Temporal lobe (tissue), 4 donors: ENCODE measurements at places on chromosomes 2 and 18. TPM values are rescaled to one million over a fixed set of nuclear protein-coding genes. Genes with fewer than 3 reads are reported as not detected.

Gene C18orf54
- total RNA-seq, result 11.8 TPM

Gene RESP18
- 1.2 TPM for total RNA-seq

Gene CABYR
- 13.0 TPM for total RNA-seq

Gene HOXD13
- total RNA-seq, result not detected

Gene MBD5
- total RNA-seq, result 41.3 TPM

Gene HS6ST1
- total RNA-seq, result 48.7 TPM

Gene TCF4
- total RNA-seq, result 487 TPM

Gene LRATD1
- total RNA-seq, result 17.5 TPM

Gene NEURL3
- total RNA-seq, result not detected

Gene MEP1B
- under 0.01 TPM for total RNA-seq

Gene PCARE
- under 0.01 TPM for total RNA-seq

Gene ERMN
- under 0.01 TPM for total RNA-seq

Gene DHRS9
- total RNA-seq, result 0.49 TPM

Gene LAMA3
- 2.5 TPM for total RNA-seq

Gene CNGA3
- total RNA-seq, result 2.5 TPM

Gene MOCOS
- total RNA-seq, result 0.25 TPM

Gene MAL
- not detected for total RNA-seq

Gene SETBP1
- 46.2 TPM for total RNA-seq

Gene LRP2
- 0.49 TPM for total RNA-seq

Gene LRP1B
- total RNA-seq, result 52.1 TPM

Gene DOK6
- 61.5 TPM for total RNA-seq

Gene MRPS5
- 38.6 TPM for total RNA-seq

Gene TEX44
- total RNA-seq, result not detected

Gene ALPP
- total RNA-seq, result not detected

Gene IL1RL1
- total RNA-seq, result 0.25 TPM

Gene GPBAR1
- total RNA-seq, result 0.25 TPM

Gene GAREM1
- 38.1 TPM for total RNA-seq

Gene CFLAR
- total RNA-seq, result 26.6 TPM

Gene RTP5
- total RNA-seq, result 5.2 TPM

Gene FER1L5
- 0.25 TPM for total RNA-seq

Gene ABHD3
- total RNA-seq, result 6.6 TPM

Gene AGBL5
- 10.8 TPM for total RNA-seq

Gene ADGRF3
- total RNA-seq, result under 0.01 TPM

Gene COLEC11
- total RNA-seq, result 0.25 TPM

Gene PRLH
- not detected for total RNA-seq

Gene MPP4
- total RNA-seq, result 0.25 TPM

Gene DSC1
- total RNA-seq, result 0.25 TPM

Gene MGAT4A
- 24.8 TPM for total RNA-seq

Gene WNT10A
- not detected for total RNA-seq

Gene IFT172
- 24.8 TPM for total RNA-seq

Gene LONRF2
- total RNA-seq, result 70.8 TPM

Gene MOGAT1
- total RNA-seq, result not detected
